ENCODE measurements at places on chromosomes 1 and 21.

- no peak for DNase-seq
Observed at GRCh38 chr1:159653201-159653600, 61.2 kb downstream of the CRP start.

GRCh38 chr1:3740042-3740441 is 12.2 kb upstream of the CCDC27 start:
- DNase-seq, result no peak

GRCh38 chr1:220367833-220368232 is 95.6 kb upstream of the RAB3GAP2 start:
- DNase-seq, result no peak

- no peak for DNase-seq
Observed at GRCh38 chr1:5891137-5891536, 101.1 kb downstream of the NPHP4 start.

DNA sequence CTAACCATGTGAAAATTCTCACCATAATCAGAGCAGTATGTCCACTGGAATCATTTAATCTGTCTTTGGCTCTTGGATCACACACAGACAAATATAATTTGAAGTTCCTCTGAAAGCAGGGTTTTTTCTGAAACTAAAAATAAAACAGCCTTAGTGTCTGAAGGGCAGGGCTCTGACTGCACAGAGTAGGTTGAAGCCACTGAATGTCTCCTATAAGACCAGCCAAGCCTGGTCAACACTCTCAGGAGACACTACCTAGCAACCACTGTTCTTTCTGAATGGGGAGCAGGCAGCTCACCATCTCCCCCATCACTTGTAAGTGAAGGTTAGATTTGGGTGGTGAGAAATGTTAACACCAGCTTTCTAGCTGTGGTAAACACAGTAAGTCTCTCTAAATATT is 16.1 kb upstream of the TMEM183A start:
- DNase-seq, result no peak

- no peak for DNase-seq
Observed at GRCh38 chr1:240495601-240496000, 116.4 kb downstream of the GREM2 start.
